NCI-H2081 treated with DMSO at 0.1 percent for 48 hours (cell line): ENCODE measurements at places on chromosomes 2 and 18.

DNA sequence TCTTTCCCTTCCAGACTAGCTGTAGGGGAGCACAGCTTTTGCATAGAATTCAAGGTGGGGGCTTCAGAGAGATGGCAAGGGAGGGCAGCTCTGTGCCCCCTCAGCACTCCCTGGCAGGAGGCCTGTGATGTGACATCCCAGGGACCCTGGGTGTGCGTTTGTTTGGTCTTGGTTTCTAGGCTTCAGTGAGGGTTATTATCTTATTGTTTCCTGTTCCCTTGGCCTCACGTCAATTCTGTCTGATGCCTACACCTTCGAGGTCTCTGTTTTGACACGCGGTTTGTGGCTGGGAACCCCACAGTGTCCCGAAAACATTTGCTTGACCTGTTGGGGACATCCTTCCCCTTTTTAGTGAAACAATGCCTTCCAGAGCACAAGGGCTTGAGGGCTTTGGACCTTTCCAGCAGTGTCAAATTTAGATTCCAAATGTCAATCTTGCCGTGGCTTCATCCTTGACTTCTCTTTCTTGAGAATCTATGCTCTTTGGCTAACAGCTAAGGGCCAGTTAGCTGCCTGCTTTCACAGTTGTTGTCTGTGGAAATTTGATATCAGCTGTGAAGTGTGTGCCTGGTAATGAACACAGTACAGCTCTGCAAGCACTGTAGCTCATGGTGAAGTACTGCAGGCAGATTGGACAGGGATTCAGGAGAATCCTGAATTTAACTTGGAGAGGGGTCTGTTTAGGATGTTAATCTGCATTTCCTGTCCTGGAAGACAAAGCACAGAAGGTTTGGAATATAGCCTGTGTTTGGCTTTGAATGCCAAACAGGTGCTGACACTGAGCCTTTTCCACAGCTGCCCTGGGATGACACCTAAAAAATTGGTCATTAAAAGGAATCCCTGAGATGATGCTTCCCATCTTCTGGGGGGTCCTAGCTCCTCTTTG is 108.2 kb upstream of the CXCR4 start:
- DNase-seq = no peak

- DNase-seq = no peak
These were observed 186.4 kb downstream of the ANAPC1 start for GRCh38 chr2:111697560-111697959.

DNA sequence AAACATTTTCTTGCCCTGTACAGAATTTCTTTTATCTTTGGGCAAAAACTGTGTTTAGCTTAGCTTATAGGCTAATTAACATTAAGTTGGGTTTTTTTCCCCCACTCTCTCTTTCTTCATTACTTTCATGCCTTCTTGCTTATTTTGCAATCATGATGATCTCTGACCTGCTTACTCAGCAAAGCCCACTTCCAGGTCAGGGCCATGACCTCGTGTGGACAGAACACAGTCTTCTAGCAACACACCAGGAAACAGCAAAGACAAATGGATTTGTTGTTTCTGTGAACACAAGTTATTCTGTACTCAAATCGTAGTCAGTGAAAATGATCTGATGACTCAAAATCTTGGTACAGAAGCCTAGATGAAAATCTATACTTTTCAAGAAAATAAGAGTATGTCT is 60.7 kb downstream of the SPATS2L start:
- no peak for DNase-seq

DNA sequence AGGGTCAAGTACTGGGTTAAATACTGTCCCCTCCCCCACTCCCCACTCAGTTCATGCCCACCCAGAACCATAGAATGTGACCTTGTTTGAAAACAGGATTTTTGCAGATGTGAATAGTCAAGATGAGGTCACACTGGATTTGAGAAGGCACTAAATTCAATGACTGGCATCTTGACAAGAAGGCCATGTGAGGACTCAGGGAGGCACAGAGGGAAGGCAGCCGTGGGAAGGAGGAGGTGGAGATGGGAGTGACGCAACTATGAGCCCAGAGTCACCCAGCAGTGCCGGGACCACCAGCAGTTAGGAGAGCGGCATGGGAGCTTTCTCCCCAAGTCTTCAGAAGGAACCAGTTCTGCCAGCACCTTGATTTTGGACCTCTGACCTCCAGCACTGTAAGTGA is 257.3 kb downstream of the BCL2 start:
- no peak for DNase-seq

DNA sequence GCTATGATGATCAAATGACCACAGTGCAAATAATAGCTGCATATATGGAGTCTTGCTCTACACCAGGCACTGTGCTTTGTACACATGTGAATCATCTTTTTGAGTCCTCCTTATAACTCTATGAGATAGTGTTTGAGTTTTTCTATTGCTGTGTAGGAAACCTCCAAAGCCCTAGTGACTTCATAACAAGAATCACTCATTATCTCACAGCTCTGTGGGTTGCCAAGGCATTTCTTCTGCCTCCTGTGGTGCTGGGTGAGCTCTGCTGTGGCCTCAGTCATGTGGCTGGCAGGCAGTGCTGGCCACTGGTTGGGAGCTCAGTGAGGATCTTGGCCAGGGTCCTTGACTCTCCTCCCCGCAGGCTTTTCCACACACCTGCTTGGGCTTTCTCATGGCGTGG is 153.4 kb downstream of the CAPN13 start:
- no peak for DNase-seq

DNA sequence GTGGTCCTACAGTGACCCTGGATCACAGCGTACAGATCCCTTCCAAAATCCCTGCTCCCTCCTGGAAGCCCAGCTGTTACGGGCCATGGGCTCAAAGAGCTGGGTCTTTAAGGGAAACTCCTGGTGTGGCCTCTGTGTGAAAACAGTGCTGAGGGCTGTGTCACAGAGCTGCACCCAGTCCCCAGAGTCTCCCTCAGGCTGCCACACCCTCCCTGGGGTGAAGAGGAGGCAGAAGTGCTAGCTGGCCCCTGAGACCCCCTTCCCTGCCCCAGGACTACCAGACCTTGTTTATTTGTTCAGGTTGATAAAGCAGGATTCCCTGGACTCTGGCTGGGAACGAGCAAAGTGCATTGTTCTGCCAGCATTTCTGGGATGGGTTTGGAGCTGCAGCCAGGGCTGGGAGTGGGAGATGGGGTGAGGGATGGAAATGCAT is 7.7 kb downstream of the ATOH8 start:
- no peak for DNase-seq

- DNase-seq = no peak
These were observed 28.9 kb downstream of the RBM44 start for GRCh38 chr2:237827421-237827987.

GRCh38 chr2:200382874-200383273 is 76.4 kb downstream of the SPATS2L start:
- DNase-seq = no peak

- DNase-seq = no peak
These were observed 504.7 kb downstream of the ERBB4 start for GRCh38 chr2:212033888-212034287.

DNA sequence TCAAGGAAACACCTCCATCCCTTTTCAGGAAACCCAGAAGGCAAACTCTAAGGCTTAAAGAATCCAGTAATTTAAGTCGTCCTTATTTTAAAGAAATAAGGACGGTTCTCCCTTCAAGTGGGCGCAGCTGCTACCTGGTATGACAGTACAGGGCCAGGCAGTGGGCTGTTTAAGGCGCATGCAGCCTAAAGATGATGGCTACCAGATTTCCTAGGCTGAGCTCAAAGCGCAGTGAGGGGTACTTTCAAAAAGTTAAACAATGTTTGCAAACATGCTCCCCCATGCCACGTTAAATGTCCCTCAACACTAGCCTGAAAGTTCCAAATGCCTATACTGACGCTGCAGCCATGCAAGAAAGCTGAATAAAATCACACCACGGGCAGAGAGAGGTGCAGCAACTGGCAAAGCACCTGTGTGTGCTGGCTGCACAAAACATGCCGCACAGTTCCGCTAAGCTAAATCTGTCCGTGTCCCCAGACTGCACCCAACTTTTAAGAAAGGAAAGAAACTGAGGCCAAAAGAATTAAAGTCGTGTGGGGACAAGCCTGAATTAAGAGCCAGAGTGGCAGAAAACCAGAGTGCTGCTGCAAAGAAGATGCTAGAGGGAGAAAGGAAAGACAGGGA is 583 bp downstream of the HIBCH start:
- no peak for DNase-seq

- DNase-seq = no peak
These were observed 21.2 kb downstream of the DYNAP start for GRCh38 chr18:54612237-54612636.

DNA sequence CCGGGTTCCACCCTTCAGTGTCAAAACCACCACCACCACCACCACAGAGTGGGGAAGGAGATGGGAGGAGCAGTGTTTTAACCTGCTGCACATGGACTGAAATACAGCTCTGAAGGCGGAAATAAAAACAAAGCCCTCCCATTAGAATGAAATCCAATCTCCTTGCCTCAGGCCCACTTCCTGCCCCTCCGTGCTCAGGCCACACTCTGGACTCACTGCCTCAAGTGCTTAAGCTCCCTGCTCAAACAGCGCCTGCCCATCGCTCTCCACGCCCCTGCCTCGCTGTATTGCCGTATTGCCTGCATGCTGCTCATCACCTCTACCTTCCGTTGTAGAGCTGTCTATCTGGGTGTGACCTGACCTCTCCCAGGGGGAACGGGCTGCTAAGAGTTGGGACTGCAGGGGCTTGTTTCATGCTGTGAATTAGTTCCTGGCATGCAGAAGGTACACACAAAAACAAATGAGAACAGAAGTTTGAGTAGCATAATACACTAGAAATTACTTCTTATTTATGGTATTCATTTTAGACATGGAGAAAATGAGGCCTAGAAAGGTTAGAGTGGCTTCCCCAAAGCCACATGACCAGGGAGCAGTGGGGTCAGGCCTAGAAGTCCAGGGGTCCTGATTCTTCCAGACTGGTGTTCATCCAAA is 31.6 kb upstream of the NEB start:
- DNase-seq = no peak

- peak; percentile 23 for DNase-seq
These were observed 43.8 kb downstream of the CDH19 start for GRCh38 chr18:66560094-66560493.

DNA sequence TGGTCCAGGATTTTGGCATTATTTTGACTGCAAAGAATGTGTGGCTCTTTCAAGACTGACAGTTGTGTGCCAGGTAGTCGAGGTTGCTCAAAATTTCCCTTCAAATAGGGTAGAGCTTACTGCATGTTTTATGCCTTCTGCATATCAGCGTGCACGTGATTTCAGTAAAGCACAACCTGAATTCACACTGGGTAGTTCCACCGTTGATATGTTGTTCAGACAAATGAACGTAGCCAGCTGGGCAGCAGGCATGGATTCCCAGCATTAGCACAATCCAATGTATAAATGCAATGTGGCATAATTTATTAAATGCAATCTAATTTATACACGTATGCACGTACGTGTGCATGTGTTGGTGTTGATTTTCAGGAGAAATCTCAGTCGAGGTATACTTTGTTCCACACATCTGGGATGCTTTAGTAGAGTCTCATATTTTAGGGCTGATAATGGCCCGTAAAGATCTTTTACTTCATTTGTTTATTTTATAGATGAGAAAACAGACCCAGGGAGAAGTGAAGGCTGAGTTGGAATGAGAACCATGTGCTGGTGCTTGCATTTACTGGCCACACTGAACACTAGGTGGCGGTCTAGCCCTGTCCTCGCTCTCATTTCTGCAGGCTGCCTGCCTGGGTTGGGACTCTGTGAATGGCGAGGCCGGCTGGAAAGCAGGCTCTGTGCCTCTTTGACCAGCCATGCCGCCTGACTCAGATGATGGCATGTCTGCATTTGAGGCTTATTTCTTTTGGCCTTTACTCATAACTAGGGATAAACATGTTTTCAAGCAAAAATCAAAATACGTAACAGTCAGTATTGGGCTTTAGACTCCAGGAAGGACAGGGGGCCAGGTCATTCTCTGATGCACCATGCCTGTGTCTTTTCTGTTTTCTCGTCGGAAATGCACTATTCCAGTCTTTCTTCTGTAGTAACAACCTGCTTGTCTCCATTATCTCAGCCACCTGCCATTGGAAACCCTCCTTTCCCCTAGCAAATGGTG is 120.4 kb downstream of the RNF144A start:
- no peak for DNase-seq

- DNase-seq = peak; percentile 28
These were observed 1232.3 kb upstream of the ZEB2 start for GRCh38 chr2:145752091-145752806.
